ENCODE measurements at places on chromosomes 16 and 17.

GRCh38 chr17:10772425-10773380 is 31.2 kb downstream of the TMEM238L start:
- peak; percentile 30 for DNase-seq

- no peak for DNase-seq
Observed at GRCh38 chr16:85888405-85889331, 10.3 kb upstream of the IRF8 start.

GRCh38 chr17:78609191-78609641 is 32.0 kb upstream of the DNAH17 start:
- no peak for DNase-seq

GRCh38 chr16:56278196-56278855 is 87.0 kb downstream of the GNAO1 start:
- no peak for DNase-seq

GRCh38 chr16:66337463-66338188 is 28.9 kb upstream of the CDH5 start:
- no peak for DNase-seq

Data from HEK293T (cell line).